ENCODE measurements at places on chromosomes 4 and X.

DNA sequence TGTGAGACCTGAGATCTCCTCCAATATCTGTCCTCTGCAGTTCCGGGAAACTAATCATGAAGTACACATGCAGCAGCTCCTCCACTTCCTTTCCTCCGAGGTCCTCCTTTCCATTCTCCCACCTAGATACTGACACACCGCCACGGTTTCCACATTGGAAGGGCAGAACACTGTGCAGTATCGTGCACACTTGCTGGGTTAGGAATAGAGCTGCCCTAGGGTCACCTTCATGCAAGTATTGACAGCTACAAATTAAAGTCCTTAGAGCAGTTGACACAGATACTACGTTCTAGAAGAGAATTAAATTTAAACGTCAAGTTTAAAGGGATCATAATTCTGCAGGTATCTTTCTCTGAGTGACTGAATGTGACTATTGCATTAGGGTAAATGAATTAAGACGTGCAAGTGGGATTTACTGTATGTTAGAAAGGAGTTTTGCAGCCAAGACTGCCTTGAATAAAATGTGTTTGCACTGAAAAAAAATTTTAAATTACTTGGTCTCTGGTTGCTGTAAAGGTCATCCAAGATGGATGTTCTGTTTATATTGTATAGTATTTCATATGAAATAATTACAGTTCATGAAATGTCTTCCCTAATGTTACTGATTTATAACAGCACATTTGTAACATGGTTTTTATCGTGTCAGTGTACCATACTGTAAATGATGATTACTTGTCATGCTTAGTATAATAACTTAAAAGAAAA, 117.7 kb downstream of the STOX2 start:
- DNase-seq, result no peak

GRCh38 chr4:155510771-155511170, 134.0 kb upstream of the MAP9 start:
- no peak for DNase-seq

GRCh38 chr4:186770481-186771175, 47.0 kb upstream of the FAT1 start:
- no peak for DNase-seq

- DNase-seq, result no peak
Observed at GRCh38 chr4:16532240-16532970, 306.1 kb upstream of the TAPT1 start.

- DNase-seq, result no peak
Observed at GRCh38 chr4:38866973-38867477, 581 bp upstream of the FAM114A1 start.

DNA sequence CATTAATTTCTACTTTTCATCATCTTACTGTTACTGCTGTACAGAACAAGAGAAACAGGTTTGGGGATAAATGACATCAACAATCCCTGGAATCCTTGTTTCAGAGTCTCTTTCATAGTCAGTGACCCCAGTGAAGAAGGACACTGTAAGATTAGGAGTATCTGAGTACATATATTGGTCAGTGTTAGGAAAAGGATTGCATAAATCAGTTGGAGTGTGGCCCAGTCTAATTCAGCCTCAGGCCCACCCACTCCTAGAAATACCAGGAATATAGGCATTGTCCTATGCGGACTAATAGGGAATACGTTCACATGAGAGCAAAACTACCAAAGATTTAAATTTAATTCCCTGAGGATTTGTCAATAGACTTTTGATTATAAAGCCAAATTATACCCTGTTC, 237.8 kb downstream of the LDB2 start:
- DNase-seq, result no peak

GRCh38 chrX:38426785-38427184, 74.4 kb downstream of the OTC start:
- no peak for DNase-seq
